T-helper 2 cell treated with Interferon-gamma antibody and Interleukin-4, amounts not matched to agents 5 μg/mL and 100 μg/mL, for 36 hours (primary cell): ENCODE measurements at places on chromosomes 13 and 19.

DNA sequence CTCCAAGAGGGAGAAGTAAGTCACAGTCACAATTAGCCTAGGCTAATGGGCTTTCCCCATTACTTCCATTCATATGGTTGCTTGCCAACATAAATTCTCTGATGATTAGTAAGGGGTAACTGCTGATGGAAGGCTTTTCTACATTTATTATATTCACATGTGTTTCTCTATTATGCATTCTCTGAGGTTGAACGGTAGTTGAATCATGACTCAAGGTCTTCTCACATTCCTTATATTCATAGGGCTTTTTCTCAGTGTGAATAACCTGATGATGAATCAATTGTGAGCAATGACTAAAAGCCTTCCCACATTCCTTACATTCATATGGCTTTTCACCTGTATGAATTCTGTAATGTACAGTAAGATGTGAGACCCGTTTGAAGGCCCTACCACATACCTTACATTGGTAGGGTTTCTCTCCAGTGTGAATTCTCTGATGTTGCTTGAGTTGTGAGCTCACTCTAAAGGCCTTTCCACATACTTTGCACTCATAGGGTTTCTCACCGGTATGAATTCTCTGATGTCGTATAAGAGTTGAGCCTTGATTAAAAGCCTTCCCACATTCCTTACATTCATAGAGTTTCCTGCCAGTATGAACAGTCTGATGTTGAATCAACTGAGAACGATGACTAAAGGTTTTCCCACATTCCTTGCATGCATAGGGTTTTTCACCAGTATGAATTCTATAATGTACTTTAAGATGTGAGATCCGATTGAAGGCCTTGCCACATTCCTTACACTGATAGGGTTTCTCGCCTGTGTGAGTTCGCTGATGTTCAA lies 9.3 kb downstream of the ZNF582 start:
- no peak for DNase-seq

GRCh38 chr13:75371203-75371602 lies 110.8 kb downstream of the TBC1D4 start:
- no peak for DNase-seq

DNA sequence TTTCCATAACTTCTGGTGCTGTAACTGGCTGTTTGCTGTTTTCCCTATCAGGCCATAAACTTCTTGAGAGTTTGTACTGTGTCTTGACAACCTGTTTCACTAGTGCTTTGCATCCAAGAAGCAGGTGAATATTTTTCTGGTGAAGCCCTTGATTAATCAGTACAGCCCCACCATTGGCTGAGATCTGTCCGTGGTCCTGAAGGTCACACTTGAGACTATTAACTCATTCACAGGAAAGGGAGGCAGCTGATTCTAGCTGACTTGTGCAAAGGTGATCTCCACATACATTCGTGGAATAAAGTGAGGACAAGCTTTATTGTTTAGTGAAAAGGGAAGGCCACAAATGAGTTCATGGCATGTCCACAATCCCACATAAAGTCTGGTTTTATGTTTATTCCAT lies 61.4 kb upstream of the ZNF835 start:
- no peak for DNase-seq

GRCh38 chr13:31199527-31199848 lies 287 bp upstream of the B3GLCT start:
- DNase-seq, result no peak

DNA sequence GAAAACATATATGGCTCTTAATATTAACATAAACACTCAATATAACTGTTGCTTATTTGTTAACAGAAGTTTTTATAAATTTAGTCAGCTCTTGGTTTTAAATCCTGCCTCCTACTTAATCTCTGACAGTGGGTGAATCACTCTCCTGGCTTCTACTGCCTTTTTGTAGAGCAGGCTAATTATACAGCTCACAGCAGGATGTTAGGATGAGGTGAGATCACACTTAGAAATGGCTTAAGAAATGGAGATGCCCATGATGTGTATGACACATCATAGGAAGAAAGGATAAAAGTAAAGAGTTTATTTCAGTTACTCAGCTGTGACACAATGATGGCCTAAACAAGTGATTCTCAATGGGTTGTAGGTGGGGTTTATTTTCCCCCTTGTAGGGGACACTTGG lies 345.6 kb downstream of the SPRY2 start:
- DNase-seq, result no peak

GRCh38 chr13:80213201-80213600 lies 127.7 kb downstream of the SPRY2 start:
- no peak for DNase-seq

DNA sequence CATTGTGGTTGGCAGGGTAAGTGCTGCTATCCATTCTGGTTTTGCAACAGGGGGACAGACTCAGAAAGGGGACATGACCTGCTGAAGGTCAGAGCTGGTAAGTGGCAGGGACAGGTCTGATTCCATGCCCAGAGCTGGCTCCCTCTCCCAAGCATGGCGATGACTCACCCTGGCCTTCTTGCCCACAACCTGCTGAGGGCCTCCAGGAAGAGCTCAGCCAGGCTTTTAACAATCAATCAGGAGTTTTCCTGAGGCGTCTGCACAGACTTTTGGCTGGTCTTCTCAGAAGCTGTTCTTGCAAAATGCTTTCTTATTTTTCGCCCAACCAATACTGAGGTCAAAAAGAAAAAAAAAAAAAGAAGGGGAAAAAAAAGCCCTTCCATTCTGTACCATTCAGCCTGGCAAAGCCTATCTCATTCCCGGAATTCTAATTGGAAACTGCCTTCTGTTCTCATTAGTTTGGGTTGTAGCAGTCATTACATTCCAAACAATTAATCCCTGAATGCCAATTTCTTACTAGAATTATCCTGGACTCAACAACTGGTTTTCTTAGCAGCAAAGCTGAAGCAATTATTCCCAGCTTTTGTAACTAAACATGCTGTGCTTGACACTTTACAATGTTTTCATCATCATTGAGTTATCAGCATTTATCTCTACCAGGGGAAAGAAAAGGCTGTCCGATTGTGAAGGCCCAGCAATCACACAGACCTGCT lies 17.7 kb downstream of the SIAH3 start:
- DNase-seq, result no peak

DNA sequence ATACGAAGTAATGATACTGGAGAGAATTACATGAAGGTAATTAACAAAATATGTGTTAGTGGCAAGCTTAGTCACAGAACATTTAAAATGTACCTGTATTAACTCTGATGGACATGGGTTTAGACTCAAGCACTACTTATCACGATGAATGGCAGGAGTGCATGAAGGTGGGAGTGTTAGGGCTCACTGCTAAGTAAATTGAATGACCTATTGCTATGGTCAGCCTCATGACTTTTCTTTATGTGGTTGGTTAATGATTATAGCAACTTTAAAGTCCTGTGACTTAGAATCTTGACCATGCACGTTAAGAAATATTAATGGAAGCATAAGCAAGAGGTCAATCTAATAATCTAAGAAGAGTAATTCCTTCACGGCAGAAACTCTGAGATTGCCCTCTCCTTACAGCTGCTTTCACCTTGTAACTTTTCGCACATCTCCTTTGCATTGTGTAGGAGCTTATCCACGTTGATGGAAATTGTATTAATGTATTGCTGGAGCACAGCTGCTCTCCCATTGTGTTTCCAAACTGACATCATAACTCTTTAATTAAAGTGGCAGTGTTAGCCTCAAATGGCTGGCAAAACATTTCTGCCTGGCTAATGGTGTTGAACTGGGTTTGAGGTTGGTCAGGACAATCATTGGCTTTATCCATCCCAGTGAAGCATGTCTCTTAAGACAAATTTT lies 114.5 kb downstream of the RXFP2 start:
- no peak for DNase-seq
